ENCODE measurements at places on chromosomes 5 and 9. TPM values are rescaled to one million over a fixed set of nuclear protein-coding genes. Genes with fewer than 3 reads are reported as not detected.

DNA sequence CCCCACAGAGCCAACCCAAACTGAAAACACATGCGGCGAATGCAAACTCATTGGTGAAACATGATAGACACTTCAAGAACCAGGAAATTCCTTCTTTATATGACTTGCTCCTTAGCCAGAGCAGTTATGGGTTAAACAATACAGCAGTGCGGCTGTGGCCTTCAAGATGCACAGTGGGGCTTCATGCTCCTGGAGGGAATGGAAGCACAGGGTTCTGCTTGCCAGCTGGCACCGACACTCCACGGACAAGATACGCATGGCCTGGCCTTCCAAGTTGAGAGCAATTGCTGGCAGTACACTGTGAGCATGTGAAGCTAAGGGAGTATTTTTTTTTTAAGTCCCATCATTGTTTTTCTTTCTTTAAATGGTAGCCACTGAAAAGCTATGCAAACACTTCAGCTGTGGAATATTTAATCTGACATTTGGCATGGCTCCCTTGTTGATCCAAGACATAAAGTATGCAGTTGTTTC is 451.6 kb upstream of the CD180 start:
- no peaks in the 10 kb centered on the region for H3K4me1 ChIP-seq
- H3K4me3 ChIP-seq: no peak overlapping the region
- no peaks in the 10 kb centered on the region for H3K36me3 ChIP-seq
- peak overlapping the region; percentile 45 for H3K27ac ChIP-seq
- no peaks in the 10 kb centered on the region for H3K27me3 ChIP-seq
- DNase-seq: peak; percentile 30

- H3K4me1 ChIP-seq: peaks cover 6% of the 10 kb centered on the region
- no peaks in the 10 kb centered on the region for H3K36me3 ChIP-seq
- no peaks in the 10 kb centered on the region for H3K27me3 ChIP-seq
These were observed 40.7 kb upstream of the HSD17B3 start for GRCh38 chr9:96342571-96343245.

DNA sequence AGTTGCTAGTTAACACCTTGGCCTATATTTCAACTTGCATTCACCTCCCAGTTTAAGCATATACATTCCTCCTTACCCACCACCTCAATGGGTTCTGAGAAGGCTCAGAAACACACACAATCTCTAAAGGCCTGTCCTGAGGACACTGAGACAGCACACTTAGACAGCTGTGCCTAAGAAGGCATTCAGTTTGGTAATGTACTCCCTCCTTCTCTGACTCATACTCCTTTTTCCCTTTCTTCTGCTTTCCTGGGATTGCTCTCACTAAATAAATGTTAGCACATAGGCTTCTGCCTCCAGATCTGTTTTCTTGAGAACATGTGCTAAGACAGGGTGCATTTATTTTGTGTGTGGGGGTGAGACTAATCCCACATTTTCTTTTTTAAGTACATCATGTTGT is 456.8 kb upstream of the CDH6 start:
- H3K4me1 ChIP-seq: no peaks in the 10 kb centered on the region
- no peak overlapping the region for H3K27ac ChIP-seq
- DNase-seq: no peak
- H3K27me3 ChIP-seq: no peaks in the 10 kb centered on the region
- H3K36me3 ChIP-seq: no peaks in the 10 kb centered on the region
- H3K4me3 ChIP-seq: no peak overlapping the region

DNA sequence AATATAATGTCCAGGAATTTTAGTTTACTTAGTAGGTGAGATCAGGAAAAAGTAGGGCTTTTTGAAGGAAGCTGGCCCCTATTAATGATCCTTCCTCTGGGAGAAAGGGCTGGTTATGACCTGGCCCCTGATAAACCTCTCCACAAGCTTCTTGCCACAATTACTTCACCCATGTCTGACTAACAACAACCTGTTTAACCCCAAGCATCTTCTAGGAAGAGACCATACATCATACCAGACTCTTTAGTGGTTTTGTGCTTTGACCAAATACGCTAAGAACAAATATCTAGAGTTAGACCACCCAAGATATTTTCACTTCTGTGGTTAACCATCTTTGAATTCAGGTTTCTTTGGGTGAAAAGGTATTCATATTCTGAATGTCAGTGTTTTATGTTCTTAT is 174.0 kb upstream of the SLC27A6 start:
- no peak overlapping the region for H3K4me3 ChIP-seq
- H3K27ac ChIP-seq: no peak overlapping the region
- no peaks in the 10 kb centered on the region for H3K4me1 ChIP-seq
- no peaks in the 10 kb centered on the region for H3K27me3 ChIP-seq
- DNase-seq: no peak
- no peaks in the 10 kb centered on the region for H3K36me3 ChIP-seq

GRCh38 chr9:99031319-99031718 is 73.6 kb upstream of the TGFBR1 start:
- no peaks in the 10 kb centered on the region for H3K27me3 ChIP-seq
- H3K36me3 ChIP-seq: no peaks in the 10 kb centered on the region
- no peak overlapping the region for H3K27ac ChIP-seq
- no peak overlapping the region for H3K4me3 ChIP-seq

- no peaks in the 10 kb centered on the region for H3K36me3 ChIP-seq
- no peak for DNase-seq
- no peak overlapping the region for H3K27ac ChIP-seq
- H3K4me3 ChIP-seq: peak overlapping the region; percentile 88
- no peaks in the 10 kb centered on the region for H3K27me3 ChIP-seq
These were observed 2.0 kb downstream of the PCDHGC3 start for GRCh38 chr5:141477815-141478214.

GRCh38 chr5:54341971-54342370 is 31.6 kb upstream of the ARL15 start:
- no peak overlapping the region for H3K27ac ChIP-seq
- H3K4me1 ChIP-seq: peaks cover 5% of the 10 kb centered on the region
- no peaks in the 10 kb centered on the region for H3K27me3 ChIP-seq
- no peak overlapping the region for H3K4me3 ChIP-seq
- H3K36me3 ChIP-seq: no peaks in the 10 kb centered on the region

GRCh38 chr9:19408693-19409400 is at the start of gene ACER2:
Gene ACER2 (plus strand): TSS chr9:19409009. CDS start chr9:19409085, 76 bp downstream.
- H3K27ac ChIP-seq: peak within 1 kb of the TSS; percentile 89
- DNase-seq: peak; percentile 96
- H3K27me3 ChIP-seq: no peaks in the 10 kb centered on the region
- H3K4me3 ChIP-seq: peak within 1 kb of the TSS; percentile 97

DNA sequence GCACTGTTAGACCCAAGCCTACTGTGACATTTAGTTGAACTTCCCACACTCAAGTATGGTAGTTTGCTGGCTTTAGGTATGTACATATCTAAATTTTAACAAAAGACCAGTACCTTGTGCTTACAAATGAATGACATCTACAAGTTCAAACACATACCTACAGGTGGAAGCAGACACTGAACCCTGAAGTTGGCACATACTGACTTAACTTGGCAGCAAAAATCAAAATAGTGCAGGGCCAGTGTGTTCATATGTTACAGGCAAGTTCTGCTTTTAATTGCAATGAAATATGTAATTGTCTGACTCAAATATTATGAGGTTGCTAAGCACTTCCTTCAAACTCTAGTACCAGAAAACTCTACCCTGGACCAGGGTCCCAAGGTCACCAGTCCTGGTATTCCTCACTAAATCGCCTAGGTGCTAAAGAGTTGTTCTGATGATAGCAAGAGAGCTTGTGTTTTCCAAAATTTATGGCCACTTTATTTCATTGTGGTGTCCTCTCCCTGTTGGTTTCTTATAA is 77.4 kb downstream of the MEGF10 start:
- no peaks in the 10 kb centered on the region for H3K27me3 ChIP-seq
- no peak overlapping the region for H3K4me3 ChIP-seq
- H3K36me3 ChIP-seq: no peaks in the 10 kb centered on the region
- H3K27ac ChIP-seq: no peak overlapping the region
- DNase-seq: no peak

ARL14EPL gene
- total RNA-seq: not detected

DNA sequence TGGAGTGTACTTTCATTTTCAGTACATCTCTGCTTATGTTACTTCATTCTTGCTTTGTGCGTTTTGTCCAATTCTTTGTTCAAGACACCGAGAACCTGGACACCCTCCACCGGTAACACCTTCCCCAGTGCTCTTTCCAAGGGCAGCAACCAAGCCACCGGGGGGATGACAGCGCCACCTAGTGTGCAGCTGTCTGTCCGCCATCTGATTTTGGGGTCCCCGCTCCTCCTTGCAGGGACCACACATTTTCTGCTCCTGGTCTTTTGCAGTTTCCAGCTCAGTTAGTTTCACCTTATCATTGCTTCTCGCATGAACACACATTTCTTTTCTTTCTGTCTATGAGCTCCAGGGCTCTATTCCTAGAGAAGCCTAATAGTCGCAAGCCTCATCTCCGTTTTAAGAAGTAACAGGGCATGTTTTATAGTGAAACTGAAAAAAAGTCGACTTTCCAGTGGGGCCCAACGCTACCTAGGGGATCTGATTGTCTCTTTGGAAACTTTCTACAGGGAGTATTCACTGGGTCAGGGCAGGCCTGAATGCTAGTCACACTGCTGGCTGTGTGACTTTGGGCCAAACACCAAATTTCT is 152.1 kb downstream of the FSTL4 start:
- DNase-seq: no peak
- no peaks in the 10 kb centered on the region for H3K36me3 ChIP-seq
- peaks cover 12% of the 10 kb centered on the region for H3K4me1 ChIP-seq
- no peak overlapping the region for H3K27ac ChIP-seq
- H3K27me3 ChIP-seq: no peaks in the 10 kb centered on the region
- H3K4me3 ChIP-seq: no peak overlapping the region

ADAMTS2 gene
- total RNA-seq: 26.9 TPM

- no peak overlapping the region for H3K27ac ChIP-seq
- DNase-seq: no peak
- H3K27me3 ChIP-seq: peaks cover 32% of the 10 kb centered on the region
- no peaks in the 10 kb centered on the region for H3K36me3 ChIP-seq
- H3K4me3 ChIP-seq: no peak overlapping the region
- H3K4me1 ChIP-seq: no peaks in the 10 kb centered on the region
These were observed 10.0 kb downstream of the CRB2 start for GRCh38 chr9:123365881-123366528.

DNA sequence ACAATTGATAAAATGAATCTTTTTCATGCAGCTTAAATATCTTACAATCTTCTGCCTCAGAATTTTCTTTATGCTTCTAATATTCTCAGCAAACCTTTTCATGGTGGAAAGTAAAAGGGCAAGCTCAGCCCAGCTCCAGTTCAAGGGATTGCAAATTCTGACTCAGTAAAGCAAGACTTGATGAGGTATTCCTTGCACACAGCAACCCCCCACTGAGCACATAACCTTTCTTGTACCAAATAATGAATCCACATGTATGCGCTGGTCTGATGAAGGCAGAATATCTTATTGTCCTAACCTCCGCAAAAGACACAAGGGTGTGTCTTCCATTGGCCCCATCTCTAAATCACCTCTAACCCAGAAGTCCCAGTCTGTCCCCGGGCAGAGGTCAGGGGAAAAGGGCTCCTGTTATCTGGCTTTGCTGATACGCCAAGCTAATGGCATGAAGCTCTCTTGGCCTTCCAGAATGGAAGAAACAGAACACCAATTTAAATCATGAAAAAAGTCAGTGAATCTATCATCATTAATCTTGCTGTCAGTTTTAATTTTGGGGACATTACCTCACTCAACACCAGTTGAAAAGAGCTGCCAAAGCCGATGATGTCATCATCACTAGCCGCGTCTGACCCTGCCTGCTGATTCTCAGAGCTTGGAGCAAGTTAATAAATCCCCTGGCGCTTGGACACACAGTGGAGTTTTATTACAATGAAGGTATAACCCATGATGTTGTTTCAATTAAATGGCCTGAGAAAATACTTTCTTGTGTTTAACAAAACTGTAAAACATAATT is 592.5 kb upstream of the CLINT1 start:
- H3K4me3 ChIP-seq: no peak overlapping the region
- H3K36me3 ChIP-seq: no peaks in the 10 kb centered on the region
- H3K27ac ChIP-seq: no peak overlapping the region
- DNase-seq: no peak

EPB41L4A gene
- total RNA-seq: 13.7 TPM

DNA sequence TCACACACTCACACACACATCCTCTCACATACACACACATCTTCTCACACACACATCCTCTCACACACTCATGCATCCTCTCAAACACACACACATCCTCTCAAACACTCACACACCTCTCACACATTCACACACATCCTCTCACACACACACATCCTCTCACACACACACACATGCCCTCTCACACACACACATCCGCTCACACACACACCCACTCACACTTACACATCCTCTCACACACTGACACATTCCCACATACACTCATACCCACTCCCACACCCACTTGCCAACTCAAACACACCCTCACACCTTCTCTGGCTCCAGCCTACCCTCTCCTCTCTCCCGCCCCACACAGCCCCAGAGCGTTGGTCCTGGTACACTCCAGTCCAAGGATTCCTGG is 127.9 kb upstream of the SLC30A5 start:
- no peak overlapping the region for H3K4me3 ChIP-seq
- no peak overlapping the region for H3K27ac ChIP-seq
- DNase-seq: no peak
- H3K27me3 ChIP-seq: no peaks in the 10 kb centered on the region
- no peaks in the 10 kb centered on the region for H3K36me3 ChIP-seq

GRCh38 chr5:146643776-146644175 is 127.8 kb upstream of the GPR151 start:
- no peaks in the 10 kb centered on the region for H3K36me3 ChIP-seq
- DNase-seq: no peak
- H3K27ac ChIP-seq: no peak overlapping the region
- no peaks in the 10 kb centered on the region for H3K27me3 ChIP-seq
- H3K4me3 ChIP-seq: no peak overlapping the region

DOCK8 gene
- total RNA-seq: 134 TPM

- H3K27me3 ChIP-seq: no peaks in the 10 kb centered on the region
- H3K36me3 ChIP-seq: no peaks in the 10 kb centered on the region
- no peaks in the 10 kb centered on the region for H3K4me1 ChIP-seq
- no peak overlapping the region for H3K27ac ChIP-seq
- H3K4me3 ChIP-seq: no peak overlapping the region
These were observed 293.0 kb downstream of the SEC61B start for GRCh38 chr9:99515093-99515492.

EPB41L4B gene
- total RNA-seq: 20.4 TPM

GRCh38 chr9:114824110-114824509 is 18.3 kb upstream of the TNFSF15 start:
- H3K36me3 ChIP-seq: no peaks in the 10 kb centered on the region
- DNase-seq: no peak
- no peak overlapping the region for H3K27ac ChIP-seq
- no peak overlapping the region for H3K4me3 ChIP-seq

JAK2 gene
- 6.9 TPM for total RNA-seq

DNA sequence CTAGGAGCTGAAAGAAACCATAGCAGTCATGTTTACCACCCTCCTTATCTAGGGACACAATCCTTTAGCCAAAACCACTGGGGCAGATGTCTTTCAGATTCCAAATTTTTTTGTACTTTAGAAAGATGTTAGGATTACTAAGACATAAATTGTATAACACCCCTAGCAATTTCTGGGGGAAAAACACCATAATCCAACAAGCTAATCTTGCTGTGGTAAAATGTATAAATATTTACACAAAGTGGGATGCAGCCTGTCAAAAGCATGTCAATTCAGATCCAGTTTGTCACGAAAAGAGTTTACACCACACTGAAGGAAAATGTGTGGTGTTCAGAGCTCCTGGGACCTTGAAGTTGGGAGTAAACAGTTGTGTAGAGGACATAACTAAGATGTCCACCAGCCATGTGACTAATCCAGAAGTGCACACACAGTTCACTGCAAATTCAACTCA is 274.3 kb downstream of the ADAMTSL1 start:
- no peaks in the 10 kb centered on the region for H3K27me3 ChIP-seq
- no peaks in the 10 kb centered on the region for H3K4me1 ChIP-seq
- no peak for DNase-seq
- no peak overlapping the region for H3K4me3 ChIP-seq

- H3K27ac ChIP-seq: no peak overlapping the region
- no peaks in the 10 kb centered on the region for H3K36me3 ChIP-seq
- no peaks in the 10 kb centered on the region for H3K4me1 ChIP-seq
These were observed 86.3 kb downstream of the ELAVL2 start for GRCh38 chr9:23739753-23740152.

Measured in adrenal gland (tissue), 19 donors.